Dermis lymphatic vessel endothelial cell (primary cell): ENCODE measurements at places on chromosomes 4 and X. TPM values are rescaled to one million over a fixed set of nuclear protein-coding genes. Genes with fewer than 3 reads are reported as not detected.

The IL13RA1 gene
- 71.4 and 117 TPM in 2 replicates for total RNA-seq

The FSTL5 gene
- not detected in 2 replicates for total RNA-seq

The CSAG3 gene
- not detected in 2 replicates for total RNA-seq

The SATL1 gene
- total RNA-seq, result not detected in 2 replicates

The BTK gene
- not detected in 2 replicates for total RNA-seq

The GPR50 gene
- not detected in 2 replicates for total RNA-seq

The CLNK gene
- not detected in 2 replicates for total RNA-seq

The TGIF2LX gene
- not detected in 2 replicates for total RNA-seq

The SAGE1 gene
- not detected in 2 replicates for total RNA-seq

The APOO gene
- total RNA-seq, result 4.1 and 5.2 TPM in 2 replicates

The RTL3 gene
- total RNA-seq, result not detected in 2 replicates

The USP27X gene
- 3.1 and 3.8 TPM in 2 replicates for total RNA-seq

The COL4A6 gene
- 0.22 and 0.95 TPM in 2 replicates for total RNA-seq

The CCDC149 gene
- 16.8 and 24.5 TPM in 2 replicates for total RNA-seq

The ATP2B3 gene
- total RNA-seq, result under 0.01 TPM in 1 of 2 replicates, not detected in the other

The RAB9B gene
- 0.87 and 1.5 TPM in 2 replicates for total RNA-seq

The ANKRD50 gene
- total RNA-seq, result 59.9 and 72.5 TPM in 2 replicates

The NSUN7 gene
- total RNA-seq, result under 0.01 TPM in 1 of 2 replicates, not detected in the other

The F11 gene
- total RNA-seq, result not detected in 2 replicates

The AREG gene
- 0.09 TPM in 1 of 2 replicates, not detected in the other for total RNA-seq

The TMEM144 gene
- 4.5 and 5.3 TPM in 2 replicates for total RNA-seq

The SPANXN3 gene
- total RNA-seq, result not detected in 2 replicates

The PRSS12 gene
- total RNA-seq, result 7.0 and 8.2 TPM in 2 replicates

The EREG gene
- total RNA-seq, result under 0.01 TPM in 1 of 2 replicates, not detected in the other

The VSIG4 gene
- total RNA-seq, result not detected in 2 replicates

The STPG2 gene
- total RNA-seq, result under 0.01 and 0.17 TPM in 2 replicates

The IL2RG gene
- 0.34 TPM in 1 of 2 replicates, not detected in the other for total RNA-seq

The GUCY1B1 gene
- 11.5 and 15.5 TPM in 2 replicates for total RNA-seq

The ADGRL3 gene
- under 0.01 TPM in 1 of 2 replicates, not detected in the other for total RNA-seq

The BEX5 gene
- total RNA-seq, result 0.11 and 1.7 TPM in 2 replicates

The GAGE12F gene
- not detected in 2 replicates for total RNA-seq

The GLRA3 gene
- total RNA-seq, result not detected in 2 replicates

The NEIL3 gene
- 1.7 and 1.9 TPM in 2 replicates for total RNA-seq

The CT45A5 gene
- total RNA-seq, result not detected in 2 replicates

The MAMLD1 gene
- total RNA-seq, result 0.52 and 0.65 TPM in 2 replicates

The FOXR2 gene
- total RNA-seq, result not detected in 2 replicates

The CACNA1F gene
- total RNA-seq, result under 0.01 TPM in 2 replicates

The NLRP2B gene
- under 0.01 TPM in 2 replicates for total RNA-seq
